Astrocyte of the spinal cord (primary cell): ENCODE measurements at places on chromosomes 12 and 14.

- no peak for DNase-seq
These were observed 102.7 kb upstream of the ST8SIA1 start for GRCh38 chr12:22437031-22437806.

- no peak for DNase-seq
These were observed 599.1 kb downstream of the CCER1 start for GRCh38 chr12:90355711-90356355.

DNA sequence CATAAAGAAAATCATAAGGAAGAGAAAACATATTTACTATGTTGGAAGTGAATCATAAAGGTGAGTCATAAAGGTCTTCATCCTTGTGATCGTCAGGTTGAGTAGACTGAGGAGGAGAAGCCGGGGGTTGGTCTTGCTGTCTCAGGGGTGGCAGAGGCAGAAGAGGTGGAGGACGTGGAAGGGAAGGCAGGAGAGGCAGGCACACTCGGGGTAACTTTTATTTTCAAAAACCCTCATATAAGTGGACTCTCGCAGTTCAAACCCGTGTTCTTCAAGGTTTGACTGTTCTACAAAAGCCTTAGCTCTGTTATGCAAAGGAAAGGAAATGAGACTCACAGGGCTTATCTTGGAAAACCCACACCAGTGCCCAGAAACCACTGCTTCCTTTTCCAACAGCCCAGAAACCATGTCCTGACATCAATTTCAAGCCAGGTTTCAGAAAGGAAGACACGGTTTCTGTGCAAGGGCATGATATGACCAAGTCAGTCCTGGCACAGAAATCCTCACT, 14.0 kb downstream of the SMCO2 start:
- DNase-seq: peak; percentile 21

- no peak for DNase-seq
These were observed 269.6 kb upstream of the AMIGO2 start for GRCh38 chr12:47349137-47350061.

GRCh38 chr14:94595912-94596311, 14.7 kb downstream of the SERPINA5 start:
- DNase-seq: no peak

GRCh38 chr12:52206304-52207040, 14.7 kb upstream of the KRT80 start:
- no peak for DNase-seq

DNA sequence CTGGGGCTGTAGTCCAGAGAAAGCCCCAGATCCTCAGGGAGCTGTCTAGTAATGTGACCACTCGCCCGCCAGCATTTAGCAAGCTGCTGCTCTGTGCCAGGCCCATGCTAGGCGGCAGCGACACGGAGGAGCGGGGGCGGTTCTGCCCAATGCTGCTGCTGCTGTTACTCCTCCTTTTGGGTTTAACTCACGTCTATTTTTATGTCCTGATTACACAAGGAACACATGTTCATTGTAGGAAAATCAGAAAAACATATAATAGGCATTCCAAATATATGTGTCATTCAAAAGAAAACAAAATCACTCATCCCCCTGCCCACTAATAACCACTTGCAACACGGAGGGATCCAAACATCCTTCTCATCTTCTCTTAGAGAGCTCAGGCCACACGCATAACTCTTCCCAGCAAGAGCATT, 30.4 kb downstream of the CCDC92 start:
- peak; percentile 86 for DNase-seq

- no peak for DNase-seq
These were observed 1.5 kb downstream of the RAD51AP1 start for GRCh38 chr12:4540170-4540569.

DNA sequence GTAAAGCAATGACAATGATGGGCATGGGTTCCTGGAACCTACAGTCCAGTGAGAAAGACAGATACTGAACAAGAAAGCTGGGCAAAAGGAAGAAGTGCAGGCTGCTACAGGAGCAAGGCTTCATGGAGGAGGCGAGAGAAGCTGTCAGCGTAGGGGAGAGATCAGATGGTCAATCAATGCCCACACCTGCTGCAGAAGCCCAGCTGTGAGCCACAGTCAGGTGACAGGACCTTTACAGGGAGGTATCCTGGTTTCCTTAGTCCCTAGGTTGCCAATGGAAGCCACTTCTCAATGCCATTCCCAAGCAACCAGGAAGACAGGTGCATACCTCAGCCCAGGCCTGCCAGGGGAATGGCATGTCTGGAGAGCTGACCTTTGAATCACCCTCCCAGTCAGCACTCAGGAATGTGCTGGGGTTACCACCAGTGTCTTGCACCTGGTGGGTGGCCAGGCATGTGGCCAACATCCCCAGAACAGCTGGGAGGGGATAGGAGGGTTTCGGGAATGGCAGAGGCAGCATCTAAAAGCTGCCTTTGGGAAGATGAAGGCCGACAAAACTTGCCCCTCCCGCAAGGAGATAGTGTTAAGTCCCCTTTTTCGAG, 170.3 kb downstream of the TTC7B start:
- DNase-seq: peak; percentile 47

- no peak for DNase-seq
These were observed 2.7 kb upstream of the ASPG start for GRCh38 chr14:104082807-104083206.

GRCh38 chr12:122403115-122403770, 19.2 kb downstream of the CLIP1 start:
- DNase-seq: no peak

GRCh38 chr14:24246765-24247212, 4.4 kb upstream of the TINF2 start:
- no peak for DNase-seq

DNA sequence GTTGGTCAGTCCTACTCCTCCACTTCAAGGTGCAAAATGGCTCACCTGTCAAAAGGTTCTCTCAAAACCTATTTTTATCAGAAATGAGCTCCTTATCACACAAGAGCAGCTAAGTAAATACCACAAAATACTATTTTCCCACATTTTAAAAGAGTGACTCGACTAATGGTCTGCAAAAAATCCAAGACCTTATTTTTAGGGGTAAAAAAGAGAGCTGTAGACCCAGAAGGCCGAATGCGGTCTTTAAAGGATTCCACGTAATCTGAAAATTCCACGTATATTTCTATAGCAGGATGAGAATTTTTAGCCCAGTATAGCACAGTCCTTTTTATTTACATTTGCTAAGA, 3.8 kb downstream of the C14orf93 start:
- no peak for DNase-seq

DNA sequence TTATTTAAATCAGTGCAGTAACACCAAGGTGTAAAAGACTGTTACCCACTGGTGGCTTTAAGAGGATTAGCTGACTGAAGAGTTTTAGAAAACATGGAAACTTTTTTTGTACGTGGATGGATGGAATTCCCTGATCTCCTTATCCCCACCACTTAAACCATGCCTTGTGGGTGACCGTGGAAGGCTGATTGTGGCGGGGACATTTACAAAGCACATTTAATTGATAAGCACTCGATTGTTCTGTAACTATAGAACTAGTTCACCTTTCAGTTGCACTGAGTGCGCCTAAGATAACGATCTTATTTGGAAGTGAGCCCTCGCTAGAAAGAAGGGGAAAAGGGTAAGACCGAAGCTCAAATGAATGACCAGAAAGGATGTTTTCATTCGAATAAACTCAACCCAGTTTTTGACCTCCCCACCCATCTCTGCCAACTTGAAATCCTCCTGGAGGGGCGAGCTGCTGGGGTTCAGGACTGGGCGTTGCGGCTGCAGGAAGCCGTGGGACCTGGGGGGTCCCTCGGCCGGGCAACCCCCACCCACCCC, 688 bp upstream of the RASSF3 start:
- DNase-seq: peak; percentile 41

DNA sequence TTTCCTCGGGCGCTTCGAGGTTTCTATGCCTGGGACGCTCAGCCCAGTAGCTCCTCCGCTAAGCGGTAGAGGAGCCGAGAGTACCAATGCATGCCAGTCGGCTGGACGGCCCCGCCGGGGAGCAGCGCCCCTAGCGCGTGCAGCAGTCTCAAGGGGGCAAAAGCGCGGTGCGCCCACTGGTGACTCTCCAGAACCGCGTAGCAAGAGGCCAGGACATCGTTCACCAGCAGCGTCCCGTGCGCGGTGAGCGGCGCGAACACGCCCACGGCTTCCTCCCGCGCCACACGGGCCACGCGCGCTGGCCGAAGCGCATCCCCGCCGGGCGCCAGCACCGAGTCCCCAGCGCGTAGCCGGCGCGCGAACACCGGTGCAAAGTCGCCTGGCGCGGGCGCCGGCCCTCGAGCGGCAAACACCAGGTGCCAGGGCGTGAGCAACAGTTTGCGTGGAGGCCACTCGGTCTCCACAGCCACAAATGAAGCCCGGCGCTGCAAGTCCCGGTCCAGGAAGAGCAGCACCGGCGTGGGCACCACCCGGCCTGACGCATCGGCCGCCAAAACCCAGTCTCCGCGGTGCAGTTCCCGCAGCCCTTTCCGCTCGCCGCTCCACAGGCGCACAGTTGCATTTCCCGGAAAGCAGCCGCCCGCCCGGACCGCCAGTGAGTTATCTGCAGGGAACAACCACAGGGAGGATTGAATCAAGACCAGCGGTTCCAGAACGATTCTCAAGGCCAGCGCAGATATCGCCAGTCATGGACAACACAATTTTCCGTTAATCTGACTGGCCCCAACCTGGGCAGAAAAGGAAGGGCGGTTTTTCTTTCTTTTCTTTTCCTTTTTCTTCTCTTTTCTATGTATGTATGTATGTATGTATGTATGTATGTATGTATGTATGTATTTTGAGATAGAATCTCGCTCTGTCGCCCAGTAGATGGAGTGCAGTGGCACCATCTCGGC, 4.5 kb downstream of the DHH start:
- peak; percentile 59 for DNase-seq

GRCh38 chr14:62097072-62097471, 334.9 kb downstream of the SNAPC1 start:
- no peak for DNase-seq

DNA sequence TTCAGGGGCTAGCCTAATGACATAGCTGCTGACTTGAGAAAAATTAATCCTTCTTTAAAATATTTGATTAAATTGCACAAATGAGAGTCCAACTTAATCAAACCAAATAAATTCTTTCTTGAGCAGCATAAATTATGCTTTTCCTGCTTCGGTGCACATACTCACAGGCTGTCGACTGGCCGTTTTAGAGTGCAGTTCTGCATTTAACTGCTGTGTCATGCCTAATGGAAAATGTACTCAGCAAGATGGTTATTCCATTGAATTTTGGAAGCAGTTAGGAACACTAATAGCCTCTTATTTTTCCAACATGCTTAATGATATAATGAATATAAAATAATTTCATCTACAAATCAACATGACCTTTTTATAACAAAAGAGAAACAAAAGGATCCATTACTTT, 266.1 kb upstream of the LRIG3 start:
- DNase-seq: no peak

- DNase-seq: no peak
These were observed 276.5 kb upstream of the PLEKHG7 start for GRCh38 chr12:92426332-92426731.

GRCh38 chr12:12460935-12461922, 101.4 kb downstream of the DUSP16 start:
- DNase-seq: no peak

- DNase-seq: no peak
These were observed 78.6 kb downstream of the EML1 start for GRCh38 chr14:99871771-99872170.

DNA sequence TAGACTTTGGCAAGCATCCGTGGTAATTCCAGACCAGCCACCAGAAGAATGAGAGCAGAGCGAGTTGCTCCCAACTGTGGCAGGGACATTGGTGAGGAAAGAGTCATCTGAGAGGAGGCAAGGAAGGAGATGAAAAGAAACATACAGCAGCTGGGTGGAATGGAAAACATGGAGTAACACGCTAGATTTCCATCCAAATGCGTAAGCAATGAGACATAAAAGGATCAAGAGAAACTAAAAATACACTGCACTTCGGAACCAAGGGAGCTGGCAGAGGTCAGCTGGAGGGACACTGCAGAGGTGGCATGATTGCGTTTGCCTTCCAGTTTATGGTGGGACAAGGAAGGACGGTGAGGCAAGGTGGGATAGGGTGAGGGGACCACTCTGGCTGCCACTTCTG, 82.9 kb downstream of the DDX51 start:
- no peak for DNase-seq

GRCh38 chr12:18361433-18361832, 100.1 kb downstream of the PIK3C2G start:
- DNase-seq: no peak

DNA sequence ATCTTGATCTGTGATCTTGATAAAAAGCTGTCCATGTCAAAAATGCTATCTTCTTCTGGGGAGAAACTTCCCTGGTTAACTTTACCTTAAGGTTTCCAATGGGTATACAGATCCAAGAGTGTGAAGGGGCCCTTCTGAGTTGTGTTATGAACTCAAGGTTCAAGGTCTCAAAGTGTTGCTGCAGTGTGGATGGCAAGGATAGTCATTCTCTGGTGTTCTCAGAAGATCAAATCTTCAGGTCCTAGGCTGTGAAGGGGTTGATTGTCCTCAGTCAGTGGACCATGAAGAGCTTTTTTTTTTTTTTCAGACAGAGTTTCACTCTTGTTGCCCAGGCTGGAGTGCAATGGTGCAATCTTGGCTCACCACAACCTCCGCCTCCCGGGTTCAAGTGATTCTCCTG, 114.4 kb downstream of the SPTSSA start:
- no peak for DNase-seq

- peak; percentile 43 for DNase-seq
These were observed 2.1 kb upstream of the SLC11A2 start for GRCh38 chr12:51028126-51028812.

DNA sequence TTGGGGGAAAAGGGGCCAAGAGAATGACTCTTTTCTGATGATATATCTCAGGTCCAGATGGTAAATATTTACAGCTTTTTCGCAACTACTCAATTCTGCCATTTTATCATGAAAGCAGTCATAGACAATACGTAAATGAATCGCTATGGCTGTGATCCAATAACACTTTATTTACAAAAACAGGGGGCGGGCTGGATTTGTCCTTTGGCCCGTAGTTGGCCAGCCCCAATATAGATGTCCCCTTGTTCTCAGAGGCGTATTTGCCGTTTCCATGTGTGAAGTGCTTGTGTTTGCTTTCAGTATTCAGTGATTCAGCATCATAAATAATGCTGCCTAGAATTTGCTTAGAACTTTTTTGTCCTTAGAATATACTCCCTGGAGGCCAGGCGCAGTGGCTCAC, 77.2 kb downstream of the CCDC92 start:
- DNase-seq: no peak

GRCh38 chr12:109715310-109716091, 1.9 kb downstream of the FAM222A start:
- no peak for DNase-seq

DNA sequence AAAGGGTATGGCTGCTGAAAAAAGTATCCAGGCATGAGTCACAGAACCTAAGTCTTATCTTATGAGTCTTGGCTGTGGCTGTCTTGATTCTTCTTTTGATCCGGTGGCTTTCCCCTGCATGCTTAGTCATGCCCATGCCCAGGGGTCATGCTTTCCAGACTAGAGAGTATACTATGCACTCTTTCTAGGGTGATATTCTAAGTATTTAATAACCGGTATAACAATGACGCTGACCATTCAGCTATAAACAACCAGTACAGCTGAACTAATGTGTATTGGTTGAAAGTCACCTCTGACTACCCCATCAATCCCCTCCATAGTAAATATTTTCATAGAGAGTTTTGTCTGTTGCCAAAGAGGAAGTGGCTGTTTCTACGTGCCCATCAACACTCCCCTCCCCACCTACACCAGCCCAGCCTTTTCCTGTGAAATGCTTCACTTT, 34.7 kb upstream of the NRXN3 start:
- DNase-seq: peak; percentile 40

- DNase-seq: no peak
These were observed 19.1 kb upstream of the DGLUCY start for GRCh38 chr14:91094772-91095171.

- peak; percentile 79 for DNase-seq
These were observed 12.2 kb upstream of the SPTB start for GRCh38 chr14:64891839-64892375.
